ENCODE measurements at places on chromosomes 2 and 18.

GRCh38 chr18:22456547-22456946 lies 38.8 kb upstream of the CTAGE1 start:
- no peak for DNase-seq

DNA sequence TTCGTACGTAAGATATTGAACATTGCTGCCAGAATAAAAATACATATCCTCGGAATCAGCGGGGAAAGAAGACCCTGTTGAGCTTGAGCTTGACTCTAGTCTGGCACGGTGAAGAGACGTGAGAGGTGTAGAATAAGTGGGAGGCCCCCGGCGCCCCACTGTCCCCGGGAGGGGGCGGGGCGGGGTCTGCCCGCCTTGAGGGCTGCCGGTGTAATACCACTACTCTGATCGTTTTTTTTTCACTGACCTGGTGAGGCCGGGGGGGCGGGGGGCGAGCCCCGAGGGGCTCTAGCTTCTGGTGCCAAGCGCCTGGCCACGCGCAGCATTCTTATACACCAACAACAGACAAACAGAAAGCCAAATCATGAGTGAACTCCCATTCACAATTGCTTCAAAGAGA lies 324.0 kb upstream of the REG3G start:
- no peak for DNase-seq

- DNase-seq: no peak
Measured at GRCh38 chr2:21195326-21195725, 71.6 kb downstream of the TDRD15 start.

GRCh38 chr2:221467610-221468009 lies 104.5 kb downstream of the EPHA4 start:
- no peak for DNase-seq
